ENCODE measurements at places on chromosomes 2 and 18. TPM values are rescaled to one million over a fixed set of nuclear protein-coding genes. Genes with fewer than 3 reads are reported as not detected.
A peak's percentile ranks its signal among the peaks of the same experiment; 100 is the strongest.

- peak; percentile 14 for DNase-seq
These were observed 92.2 kb downstream of the CAPN13 start for GRCh38 chr2:30714811-30715709.

DNA sequence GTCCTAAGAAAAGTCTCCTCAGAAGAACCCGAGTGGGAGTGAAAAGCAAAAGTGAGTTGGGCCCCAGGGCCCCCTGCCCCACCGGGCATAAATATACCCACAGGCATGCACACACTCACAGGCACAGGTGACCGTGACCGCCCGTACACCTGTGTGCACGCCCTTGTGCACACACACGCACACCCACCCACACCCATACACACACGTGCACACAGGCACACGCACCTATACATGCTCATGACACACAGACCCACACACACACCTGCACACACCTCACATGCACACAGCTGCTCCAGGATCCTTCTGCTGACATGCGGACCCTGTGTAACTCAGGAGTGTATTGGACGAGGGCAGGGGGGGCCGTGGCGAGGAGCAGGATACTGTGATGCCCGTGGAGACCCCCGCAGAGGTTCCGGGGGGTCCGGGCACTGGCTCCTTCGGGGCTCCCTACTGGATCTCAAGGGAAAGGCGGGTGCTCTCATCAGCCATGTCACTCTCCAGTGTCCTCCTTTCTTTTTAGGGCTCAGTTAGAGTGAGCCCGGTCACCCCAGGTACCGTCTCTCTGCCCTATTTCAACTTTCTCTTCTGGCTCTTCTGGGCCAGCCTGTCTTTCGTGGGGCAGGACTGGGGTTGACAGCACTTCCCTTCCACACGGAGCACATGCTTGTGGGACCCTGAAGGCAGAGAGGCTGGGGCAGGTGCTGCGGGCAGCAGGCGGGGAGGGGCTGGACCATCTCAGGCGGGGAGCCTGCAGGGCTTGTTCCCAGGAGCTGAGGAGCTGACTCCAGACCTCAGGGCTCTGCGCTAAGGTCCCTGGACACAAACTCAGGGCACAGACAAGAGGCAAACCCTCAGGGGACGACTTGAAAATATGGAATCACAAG, 48.5 kb downstream of the TPO start:
- no peak for DNase-seq

GRCh38 chr2:127208313-127208712, 11.8 kb downstream of the CYP27C1 start:
- DNase-seq = no peak

GRCh38 chr2:165470361-165470760, 863 bp downstream of the CSRNP3 start:
- no peak for DNase-seq

DNA sequence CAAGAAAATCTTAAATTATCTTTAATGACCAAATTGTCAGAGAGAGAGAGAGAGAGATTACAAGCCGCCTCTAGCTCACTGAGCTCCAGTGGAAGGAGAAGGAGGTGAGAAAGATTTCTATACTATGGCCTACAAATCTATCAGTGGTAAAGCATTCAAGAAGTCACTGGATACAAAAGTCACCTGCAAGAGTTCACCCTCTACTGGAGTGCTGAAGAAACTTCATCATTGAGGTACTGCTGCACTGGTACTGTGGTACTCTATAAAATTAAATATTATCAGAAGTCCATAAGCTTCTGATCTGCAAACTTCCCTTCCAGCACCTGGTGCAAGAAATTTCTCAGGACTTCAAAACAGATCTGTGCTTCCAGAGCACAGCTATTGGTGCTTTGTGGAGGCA, 48.3 kb upstream of the AGPS start:
- DNase-seq = no peak

DNA sequence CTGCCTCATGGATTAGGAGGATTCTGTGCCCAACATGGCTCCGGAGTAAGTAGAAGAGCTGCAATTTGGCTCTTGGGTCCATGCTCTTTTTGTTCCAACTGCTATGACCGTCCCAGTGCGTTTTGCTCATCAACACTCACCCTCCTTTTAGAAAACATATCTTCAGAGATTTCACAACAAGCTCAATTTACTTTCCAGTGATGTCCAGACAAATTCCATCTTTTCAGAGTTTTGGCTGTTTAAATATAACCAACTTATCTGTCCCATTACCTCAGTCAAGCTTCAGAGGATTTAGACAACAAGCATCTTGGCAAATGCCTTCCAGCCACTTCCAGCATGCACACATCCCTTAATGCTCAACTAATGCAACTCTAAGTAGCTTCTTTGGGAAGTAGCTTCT, 6.9 kb upstream of the SLC14A2 start:
- no peak for DNase-seq

GRCh38 chr2:211760103-211760502, 778.5 kb downstream of the ERBB4 start:
- no peak for DNase-seq

GRCh38 chr2:69007603-69008002, 5.4 kb upstream of the ANTXR1 start:
- DNase-seq = no peak

GRCh38 chr2:67259556-67260342, 137.4 kb upstream of the ETAA1 start:
- peak; percentile 94 for DNase-seq

GRCh38 chr18:23398401-23398800, 54.7 kb upstream of the RIOK3 start:
- DNase-seq = no peak

- DNase-seq = no peak
These were observed 70.3 kb upstream of the NCK2 start for GRCh38 chr2:105674401-105674800.

Gene LTBP1
- 46.7 TPM for total RNA-seq

Gene PRSS56
- total RNA-seq = not detected
